Left forelimb (tissue), 1 donor: ENCODE measurements at places on chromosomes 4 and X.

DNA sequence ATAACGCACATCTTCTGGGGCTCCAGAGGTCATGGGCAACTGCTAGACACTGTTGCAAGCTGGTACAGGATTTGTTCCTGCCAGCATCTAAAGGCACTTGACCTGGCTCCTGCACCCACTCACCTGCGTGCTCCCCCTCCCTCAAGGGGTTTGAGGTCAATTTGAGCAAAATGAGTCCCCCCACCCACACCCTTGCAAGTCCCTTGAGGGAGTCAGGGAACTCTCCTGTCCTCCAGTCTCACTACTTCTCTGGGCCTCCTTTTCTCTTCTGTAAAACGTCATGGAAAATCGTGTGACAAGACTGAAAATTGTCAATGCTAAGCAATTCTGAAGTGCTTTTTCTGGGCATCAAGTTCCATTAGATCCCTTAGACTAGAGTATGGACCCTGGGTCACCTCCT is 39.9 kb upstream of the PGK1 start:
- DNase-seq: no peak

DNA sequence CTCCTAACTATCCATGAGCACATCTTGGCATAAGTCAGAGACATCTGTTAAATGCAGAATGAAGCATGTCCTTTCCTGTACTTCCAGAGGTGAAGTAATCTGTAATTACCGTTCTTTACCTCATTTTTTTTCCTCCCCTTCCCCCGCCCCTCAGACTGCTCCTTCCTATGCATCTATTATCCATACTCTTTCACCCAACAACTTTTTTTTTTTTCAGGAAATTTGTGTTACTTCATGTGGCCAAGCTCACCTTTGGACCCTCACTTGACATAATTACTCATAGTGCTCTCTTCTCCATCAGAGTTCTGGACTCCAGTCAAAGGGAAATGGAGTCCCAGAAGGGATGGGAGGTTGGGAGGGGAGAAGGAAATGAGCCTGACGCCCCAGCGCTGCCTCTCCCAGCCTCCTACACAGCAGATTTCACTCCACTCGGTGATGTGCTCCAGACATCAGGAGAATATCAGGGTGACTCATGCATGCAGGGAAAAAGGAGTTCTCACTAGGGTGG is 568.8 kb downstream of the STIM2 start:
- DNase-seq: peak; percentile 72

DNA sequence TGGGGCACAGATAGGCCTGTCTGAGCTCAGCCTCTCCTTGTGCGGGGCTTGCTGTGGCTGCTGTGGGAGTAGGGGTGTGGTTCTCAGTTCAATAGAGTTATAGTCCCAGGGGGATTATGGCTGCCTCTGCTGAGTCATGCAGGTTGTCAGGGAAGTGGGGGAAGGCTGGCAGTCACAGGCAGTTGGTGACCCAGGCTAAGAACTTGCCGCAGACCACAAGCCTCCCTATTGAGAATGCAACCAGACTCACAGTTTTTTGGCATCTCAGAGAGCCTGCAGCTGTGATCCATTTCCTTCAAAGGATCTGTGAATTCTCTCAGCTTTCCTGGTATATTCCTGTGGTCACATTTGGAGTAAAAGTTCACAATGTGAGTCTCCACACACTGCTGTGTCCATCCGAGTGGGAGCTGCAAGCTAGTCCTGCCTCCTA is 364.9 kb downstream of the ZNF674 start:
- DNase-seq: no peak

GRCh38 chrX:45619290-45619689 is 418.6 kb upstream of the DIPK2B start:
- DNase-seq: no peak

DNA sequence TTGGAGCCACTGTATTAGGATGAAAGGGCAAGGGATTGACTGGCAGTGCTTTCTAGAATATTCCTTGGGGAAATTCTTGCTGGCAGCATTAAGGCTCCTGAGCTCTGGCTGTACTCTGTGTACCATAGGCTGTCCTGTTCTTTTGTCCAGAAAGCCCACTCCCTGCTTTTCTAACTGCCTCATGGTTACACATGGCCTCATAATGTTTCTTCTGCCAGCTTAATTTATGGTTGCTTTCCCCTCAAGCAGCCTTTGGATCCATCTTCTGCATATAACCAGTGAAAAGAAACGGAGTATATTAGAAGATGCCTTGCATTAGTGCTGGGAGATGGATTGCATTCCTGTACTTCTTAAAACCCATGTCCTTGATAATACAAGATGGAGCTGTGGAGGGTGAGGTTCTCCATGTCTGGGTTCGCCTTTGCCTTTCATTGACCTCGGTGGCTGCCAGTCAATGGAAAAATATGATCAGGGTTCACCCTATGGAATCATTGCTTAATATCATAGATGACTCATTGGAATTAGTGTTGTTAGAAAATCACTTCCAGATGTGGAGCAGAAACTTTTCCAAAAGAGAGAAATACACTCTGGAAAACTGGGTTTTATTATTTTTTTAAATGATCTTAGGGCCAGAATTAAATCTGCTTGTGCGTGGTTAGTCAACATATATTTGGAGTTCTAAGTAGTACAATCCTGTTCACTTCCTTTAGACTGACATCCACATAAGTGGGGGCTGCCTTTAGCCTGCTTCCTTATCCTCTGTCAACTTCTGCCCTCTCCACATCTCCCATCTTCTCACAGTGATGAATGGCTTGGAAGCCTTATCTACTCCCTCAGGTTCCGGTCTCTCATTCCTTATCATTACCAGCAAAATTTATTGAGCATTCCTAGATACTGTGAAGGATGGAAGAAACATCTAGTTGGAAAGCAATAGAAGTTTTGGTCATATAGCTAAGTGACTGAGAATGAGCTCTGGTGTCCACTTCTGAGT is 24.9 kb downstream of the DOCK11 start:
- no peak for DNase-seq

DNA sequence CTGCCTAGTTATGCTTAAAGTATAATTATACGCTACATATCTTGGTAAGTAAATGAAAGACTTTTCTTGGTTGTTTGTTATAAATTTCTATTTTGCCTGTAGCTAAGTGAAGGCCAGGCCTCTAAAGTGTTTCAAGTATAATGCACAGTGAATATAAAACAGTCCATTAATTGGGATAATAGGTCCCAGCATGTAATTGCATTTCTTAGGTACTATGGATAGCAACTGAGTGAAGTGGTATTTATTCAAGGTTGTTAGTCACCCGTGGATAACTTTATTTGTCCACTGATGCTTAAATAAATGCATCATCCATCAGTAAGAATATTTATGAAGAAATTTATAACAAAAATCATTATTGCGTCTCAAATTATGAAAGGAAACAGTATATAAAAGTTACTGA is 59.1 kb downstream of the TEX13C start:
- DNase-seq: no peak

DNA sequence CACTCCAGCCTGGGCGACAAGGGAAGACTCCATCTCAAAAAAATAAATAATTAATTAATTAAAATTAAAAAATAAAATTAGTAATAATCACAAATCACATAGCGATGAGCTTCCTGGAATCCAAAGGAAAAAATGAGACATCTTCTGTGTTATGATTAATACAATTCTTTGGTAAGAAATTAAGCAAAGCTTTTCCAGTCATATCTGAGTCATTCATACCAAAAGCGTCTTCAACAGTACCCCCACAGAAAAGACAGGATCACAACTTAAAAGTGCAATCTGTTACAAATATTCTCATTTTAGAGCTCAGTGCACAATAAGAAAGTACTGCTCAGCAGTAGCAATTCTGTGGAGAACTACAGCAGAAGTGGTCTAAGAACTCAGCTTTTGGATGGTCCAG is 168.5 kb upstream of the MXRA5 start:
- no peak for DNase-seq

- DNase-seq: no peak
Observed at GRCh38 chr4:163638909-163639308, 144.4 kb downstream of the TMA16 start.

- DNase-seq: no peak
Observed at GRCh38 chr4:172989984-172990820, 178.4 kb upstream of the GALNT7 start.

- DNase-seq: no peak
Observed at GRCh38 chr4:89347363-89348025, 39.9 kb upstream of the GPRIN3 start.

GRCh38 chr4:184595430-184595829 is 53.8 kb downstream of the CASP3 start:
- no peak for DNase-seq

GRCh38 chr4:3199653-3200422 is 49.1 kb upstream of the MSANTD1 start:
- DNase-seq: no peak

DNA sequence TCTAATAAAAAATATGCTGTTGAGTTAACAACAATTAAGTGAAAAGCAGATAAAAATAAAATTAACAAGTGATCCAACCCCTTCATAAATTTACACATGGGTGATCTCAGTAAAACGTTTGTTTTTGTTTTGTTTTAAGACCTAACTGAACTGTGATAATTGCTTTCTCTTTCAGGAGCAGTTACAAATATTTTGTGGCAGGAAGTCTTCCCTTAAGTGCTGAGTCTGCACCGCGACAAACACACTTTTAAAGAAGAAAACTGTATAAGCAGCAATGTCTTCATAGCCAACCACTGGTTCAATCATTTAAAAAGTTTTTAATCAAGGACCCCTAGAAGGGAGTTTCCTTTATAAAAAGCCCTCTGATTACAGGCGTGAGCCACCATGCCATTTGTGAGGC is 53.7 kb upstream of the NFKB1 start:
- no peak for DNase-seq

- no peak for DNase-seq
Observed at GRCh38 chrX:136780241-136780640, 491 bp downstream of the ARHGEF6 start.

DNA sequence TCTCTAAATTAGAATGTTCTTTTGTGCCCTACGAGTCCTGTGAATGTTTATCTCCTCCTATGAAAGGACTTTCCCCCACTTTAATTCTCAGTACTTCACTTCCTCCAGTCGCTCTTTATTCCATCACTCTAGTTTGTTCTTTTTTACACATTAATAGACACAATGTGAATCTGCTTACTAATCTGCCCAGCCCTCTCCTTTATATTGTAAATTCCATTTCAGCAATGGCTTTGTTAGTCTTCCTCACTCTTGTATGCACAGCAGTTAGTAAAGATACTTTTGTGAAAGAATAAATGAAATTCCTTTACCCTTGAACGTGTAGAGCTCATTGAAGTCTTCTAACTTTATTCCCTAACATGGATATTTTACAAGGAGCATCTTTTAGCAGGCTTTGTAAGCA is 255.3 kb downstream of the GALNTL6 start:
- no peak for DNase-seq
